Head of caudate nucleus (tissue), 42 donors: ENCODE measurements at places on chromosomes 16 and 17.

DNA sequence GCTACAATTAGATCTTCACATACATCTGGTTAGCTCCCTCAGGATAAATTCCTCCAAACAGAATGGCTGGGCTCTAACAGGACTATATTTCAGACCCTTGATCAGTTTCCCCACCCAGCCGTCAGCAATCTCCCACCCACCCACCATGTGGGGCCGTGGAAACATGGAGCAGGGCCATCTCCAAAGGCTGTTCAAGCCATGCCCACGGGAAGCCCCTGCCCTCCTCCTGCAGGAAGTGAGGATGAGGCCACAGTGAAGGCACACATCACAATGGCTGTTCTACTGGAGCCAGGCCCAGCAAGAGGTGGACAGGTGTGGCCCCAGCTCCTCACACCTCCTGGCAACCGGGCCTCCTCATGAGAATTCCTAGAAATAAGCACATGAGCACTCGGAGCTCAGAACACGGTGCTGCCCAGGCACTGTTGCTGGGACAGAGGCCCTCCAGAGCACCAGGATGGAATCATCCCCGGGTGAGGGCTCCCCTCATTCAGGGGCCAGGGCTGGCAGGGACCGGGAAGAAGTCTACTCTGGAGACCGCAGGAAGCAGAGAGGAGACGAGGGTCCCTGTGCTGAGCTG is at the start of gene LITAFD:
LITAFD (plus strand) TSS at position 311 of the 577 bp plus-strand sequence. CDS start 2,005 bp downstream, outside the sequence.
- DNase-seq, result no peak

- DNase-seq, result no peak
Observed at GRCh38 chr16:74249846-74250245, 46.8 kb upstream of the PSMD7 start.

DNA sequence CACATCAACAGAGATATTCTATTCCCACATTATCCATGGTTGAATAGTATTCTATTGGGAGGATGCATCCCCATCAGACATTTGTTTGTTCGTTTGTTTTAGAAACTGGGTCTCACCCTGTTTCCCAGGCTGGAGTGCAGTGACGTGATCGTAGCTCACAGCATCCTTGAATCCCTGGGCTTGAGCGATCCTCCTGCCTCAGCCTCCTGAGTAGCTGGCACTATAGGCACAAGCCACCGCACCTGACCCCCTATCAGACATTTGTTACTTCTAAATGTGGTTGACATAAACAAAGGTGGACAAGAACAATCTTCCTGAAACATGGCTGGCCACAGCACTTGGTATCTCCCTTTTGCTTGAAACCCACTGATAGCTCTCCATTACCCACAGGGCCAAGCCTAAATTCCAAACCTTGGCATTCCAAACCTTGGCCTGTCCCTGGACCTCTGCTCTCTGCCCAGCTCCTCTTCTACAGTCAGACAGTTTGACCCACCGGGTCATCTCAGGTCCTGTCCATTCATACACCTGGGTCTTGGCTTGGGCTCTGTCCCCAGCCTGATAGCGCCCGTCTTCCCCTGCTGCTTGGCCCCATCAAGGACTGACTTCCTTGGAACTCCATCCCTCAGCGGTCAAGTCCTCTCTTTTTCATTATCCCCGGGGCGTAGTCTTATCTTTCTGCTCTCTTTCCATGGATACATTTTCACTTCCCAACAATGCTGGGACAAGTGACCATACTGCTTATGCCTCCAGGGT is 1.5 kb upstream of the PRR29 start:
- DNase-seq, result peak; percentile 10

DNA sequence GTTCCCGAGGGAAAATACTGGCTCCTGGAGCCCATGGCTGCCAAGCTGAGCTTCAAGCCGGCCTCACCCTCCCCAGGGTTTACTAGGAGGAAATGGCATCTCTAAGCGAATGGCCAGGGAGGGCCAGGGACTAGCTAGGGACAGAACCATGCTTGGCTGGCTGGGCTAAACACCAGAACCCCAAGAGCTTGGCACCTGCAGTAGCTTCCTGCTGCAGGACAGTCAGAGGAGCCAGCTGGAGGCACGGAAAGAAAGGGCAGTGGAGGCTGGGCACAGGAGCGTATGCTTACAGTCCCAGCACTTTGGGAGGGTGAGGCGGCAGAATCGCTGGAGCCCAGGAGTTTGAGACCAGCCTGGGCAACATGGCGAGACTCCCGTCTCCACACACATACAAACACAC is 33.7 kb downstream of the PEMT start:
- DNase-seq, result peak; percentile 44

GRCh38 chr16:29927070-29927905 is 1.3 kb upstream of the KCTD13 start:
- no peak for DNase-seq

- no peak for DNase-seq
Observed at GRCh38 chr16:15757630-15758251, 99.1 kb downstream of the MYH11 start.

DNA sequence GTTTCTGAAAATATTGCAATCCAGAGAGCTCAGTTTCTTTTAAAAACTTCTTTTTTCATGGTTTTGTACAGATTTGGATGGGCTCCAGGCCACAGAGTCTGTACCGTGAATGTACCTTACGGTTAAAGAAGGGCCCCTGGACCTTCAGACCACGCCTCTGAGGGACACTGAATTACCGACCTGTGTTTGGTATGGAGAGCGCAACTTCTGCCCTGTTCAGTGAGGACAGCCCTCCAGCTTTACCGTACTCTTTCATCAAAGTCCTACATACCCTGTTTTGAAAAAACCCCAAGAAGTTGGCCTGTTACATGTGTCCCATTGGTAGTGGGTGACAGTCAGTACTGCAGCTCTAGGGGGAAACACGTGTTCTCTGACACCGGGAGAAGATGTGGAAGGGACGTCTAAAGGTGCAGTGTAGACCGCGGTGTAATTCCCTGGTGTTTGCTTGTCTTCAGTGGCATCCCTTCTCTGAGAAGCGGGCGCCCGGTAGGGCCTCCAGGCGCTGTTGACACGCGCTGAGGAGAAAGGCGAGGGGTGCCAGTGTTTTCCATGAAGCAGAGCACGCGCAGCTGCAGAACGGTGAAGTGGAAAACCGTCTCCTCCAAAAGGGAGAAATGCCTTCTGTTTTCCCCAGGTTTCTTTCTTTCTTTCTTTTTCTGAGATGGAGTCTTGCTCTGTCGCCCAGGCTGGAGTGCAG is 6.2 kb downstream of the PGS1 start:
- DNase-seq, result no peak

- no peak for DNase-seq
Observed at GRCh38 chr16:83336603-83337002, 471.2 kb upstream of the HSBP1 start.

GRCh38 chr17:9488556-9488955 is 87.1 kb downstream of the STX8 start:
- DNase-seq, result no peak

DNA sequence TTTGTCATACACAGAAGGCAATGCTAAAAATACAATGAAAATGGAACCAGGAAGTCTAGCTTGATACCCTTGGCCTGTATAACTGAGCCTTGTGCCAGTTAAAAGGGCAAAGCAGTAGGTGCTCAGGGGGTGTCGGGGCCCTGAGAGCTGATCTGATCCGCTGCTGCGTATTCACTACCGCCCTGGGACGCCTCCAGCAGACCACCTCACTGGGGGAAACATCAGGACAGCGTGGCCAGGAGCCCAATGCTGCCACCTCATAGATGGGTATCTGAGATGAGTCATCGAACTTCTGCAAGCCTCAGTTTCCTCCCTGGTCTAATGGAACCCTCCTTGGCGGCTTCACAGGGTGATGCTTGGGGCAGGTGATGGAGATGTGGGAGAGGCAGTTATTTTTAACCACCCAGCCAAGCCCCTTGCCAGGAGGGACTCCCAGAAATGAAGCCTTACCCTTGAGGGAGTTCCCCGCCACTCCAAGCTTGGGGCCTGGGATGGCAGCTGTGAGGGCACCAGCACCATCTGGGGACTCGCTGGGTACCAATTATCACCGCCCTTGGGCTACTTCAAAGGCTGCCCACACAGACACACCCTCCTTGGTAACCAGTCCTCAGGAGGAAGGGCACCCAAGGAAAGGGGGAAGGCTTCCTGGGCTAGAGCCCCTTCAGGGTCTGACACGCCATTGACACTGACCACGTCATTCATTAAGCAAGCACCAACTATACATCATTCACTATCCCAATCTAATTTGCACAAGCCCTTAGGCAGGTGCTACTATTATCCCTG is 7.8 kb downstream of the DEXI start:
- no peak for DNase-seq

DNA sequence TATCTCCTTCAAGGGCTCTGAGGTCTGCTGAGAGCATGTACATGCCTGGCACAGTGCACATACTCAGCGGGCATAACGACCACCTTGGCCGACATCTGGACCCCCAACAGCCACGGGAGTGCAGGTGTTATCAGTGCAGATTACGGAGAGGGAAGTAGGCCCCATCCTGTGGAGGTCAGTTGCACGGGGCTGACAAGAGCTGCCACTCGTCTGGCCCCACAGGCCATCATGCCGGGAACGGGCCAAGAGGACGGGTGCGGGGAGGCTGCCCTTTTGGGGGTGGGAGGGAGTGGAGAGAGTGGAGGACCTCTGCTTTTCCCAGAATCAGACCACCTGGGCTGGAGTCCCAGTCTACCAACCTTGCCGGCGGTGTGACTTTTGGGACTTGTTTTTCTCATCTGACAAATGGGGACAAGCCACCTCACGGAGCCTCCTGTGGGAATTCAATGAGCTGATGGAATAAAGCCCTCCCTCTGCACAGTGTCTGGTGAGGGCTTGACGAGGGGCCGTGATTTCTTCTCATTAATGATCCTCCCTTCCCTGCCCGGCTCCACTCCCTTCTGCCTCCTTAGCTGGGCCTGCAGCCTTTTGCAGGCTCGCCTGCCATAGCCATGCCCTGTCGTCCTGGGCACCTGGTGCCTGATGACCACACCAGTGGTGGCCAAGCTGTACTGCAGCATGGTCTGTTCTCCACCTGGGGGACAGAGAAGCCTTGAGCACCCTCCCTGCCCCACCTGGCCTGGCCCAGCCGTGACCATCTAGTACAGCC is 4.6 kb downstream of the PRSS33 start:
- DNase-seq, result no peak

DNA sequence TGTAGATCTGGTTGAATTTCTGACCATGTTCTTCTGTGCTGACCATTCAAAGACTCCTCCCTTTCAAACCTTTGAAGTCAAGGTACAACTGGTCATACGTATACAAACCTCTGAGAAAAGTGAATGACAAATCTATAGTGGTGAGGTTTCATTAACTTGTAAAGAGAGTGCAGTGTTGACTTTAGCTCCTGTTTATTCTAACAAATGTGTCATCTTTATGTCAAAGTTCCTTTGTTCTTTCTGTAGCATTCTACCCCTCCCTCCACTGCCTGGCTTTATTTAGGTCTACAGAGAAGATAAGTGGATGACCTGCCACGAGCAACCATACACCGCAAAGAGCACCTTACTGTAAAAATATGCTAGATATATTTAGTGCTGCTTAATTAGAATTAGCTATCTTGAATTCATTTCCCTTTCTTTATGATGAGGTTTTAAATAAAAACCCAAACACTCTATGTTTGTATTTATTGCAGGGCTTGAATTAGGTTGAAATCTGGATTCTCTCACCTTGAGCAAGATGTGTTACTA is 520.0 kb upstream of the CDH11 start:
- no peak for DNase-seq

GRCh38 chr17:15377616-15378015 is 36.2 kb upstream of the TEKT3 start:
- peak; percentile 71 for DNase-seq

GRCh38 chr17:82957469-82957795 is 117.6 kb upstream of the ZNF750 start:
- no peak for DNase-seq

- no peak for DNase-seq
Observed at GRCh38 chr16:175011-175949, 1.2 kb upstream of the HBA1 start.

DNA sequence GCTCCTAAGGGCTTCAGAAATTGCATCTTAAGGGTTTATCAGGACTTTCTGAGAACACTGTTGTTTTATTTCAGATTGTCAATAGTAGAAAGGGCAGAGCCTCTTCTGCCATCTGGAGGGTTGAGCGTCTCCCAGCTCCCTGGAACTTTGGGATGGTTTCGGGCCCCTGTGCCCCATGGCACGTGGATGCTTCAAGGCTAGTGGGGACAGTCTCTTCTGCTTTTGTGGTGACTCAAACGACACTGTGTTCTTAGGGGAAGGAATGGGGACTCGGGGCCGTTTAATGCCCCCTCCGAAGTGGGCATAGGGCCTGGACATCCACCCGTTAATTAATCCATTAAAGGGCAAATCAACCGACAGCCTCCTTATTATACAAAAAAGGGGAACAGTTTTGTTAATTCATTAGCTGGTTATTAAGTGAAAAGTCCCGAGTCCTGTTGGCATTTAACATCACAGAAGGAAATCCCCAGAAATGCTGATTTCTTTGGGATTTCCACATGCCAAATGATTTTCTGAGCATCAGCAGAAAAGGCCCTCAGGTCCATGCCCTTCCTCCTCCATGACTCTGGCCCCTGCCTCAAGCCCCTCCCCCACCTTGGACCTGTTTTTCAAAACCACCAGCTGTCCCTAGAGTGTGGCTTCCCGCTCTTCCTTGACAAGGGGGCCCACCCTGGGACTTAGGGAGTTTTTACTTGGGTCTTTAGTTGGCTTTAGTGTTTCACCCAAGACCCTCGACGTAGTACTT is 68.7 kb downstream of the ARSG start:
- no peak for DNase-seq

DNA sequence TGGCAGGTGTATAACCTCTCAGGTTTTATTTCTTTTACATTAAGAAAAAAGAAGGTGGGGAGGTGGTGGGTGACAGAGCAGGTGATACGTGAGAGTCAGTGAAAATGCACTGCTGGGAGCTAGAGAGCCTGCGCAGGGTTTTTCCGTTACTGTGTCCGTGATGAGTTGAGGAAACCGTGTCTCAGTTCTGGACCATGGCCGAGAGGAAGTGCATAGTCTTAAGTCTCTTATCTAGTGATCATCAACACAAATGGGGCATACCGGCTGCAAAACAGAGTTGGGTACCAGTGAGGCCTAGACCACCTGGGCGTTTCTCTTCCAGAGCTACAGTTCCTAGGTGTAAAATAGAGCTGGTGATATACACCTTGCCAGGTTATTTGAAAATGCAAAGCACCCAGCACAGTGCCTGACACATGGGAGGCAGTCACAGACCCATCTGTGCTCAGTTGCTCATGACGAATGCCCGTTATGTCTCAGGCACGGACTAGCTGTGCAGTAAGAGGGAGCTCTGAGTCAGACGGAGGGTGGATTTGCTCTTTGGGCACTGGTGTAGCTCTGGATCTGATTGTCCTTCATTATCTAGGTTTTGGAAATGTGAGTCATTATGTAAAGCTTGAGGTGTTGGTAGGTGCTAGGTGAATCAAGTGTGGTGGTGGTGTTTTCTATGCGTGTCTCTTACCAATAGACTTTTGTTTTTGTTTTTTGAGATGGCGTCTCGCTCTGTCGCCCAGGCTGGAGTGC is 60.9 kb downstream of the RPTOR start:
- no peak for DNase-seq

- peak; percentile 78 for DNase-seq
Observed at GRCh38 chr17:60139438-60140285, 10.1 kb upstream of the CA4 start.
